Glutamatergic neuron (in vitro differentiated cells): ENCODE measurements at places on chromosomes 5 and 9. TPM values are rescaled to one million over a fixed set of nuclear protein-coding genes. Genes with fewer than 3 reads are reported as not detected.

DNA sequence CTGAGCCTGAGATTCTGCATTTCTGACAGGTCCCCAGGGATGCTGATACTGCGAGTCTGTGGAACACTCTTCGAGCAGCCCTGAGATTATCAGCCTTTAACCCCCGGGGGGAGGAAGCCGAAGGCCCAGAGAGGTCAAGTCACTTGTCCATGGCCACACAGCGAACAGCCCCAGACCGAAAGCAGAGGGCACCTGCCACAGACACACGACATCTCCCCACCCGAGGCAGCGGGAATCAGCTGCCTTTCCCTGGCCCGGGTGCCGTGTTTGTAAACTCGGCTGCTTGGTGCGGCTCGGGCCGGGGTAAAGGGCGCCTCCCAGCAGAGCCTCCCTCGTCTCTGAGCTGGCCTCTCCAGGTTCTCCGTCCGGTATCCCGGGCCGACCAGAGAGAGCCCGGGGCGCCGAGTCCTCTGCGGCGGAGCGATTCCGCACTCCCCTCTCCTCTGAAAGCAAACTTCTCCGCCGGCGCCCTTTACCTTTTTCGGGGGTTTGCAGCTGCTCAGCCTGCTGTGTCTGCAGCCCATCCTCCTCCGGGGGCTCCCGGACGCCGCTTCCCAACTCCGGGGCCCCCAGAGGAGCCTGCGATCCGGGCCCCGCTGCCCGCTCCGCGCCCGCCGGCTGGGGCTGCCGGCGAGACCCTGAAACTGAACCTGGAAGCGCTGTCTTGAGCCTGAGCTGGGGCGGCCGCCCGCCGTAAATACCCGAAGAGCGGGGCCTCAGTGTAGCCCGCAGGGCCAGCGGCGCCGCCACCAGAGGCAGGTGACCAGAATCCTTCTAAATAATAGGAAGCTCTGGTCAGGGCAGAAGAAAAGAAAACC lies at the start of gene CCDC69:
Gene CCDC69, minus strand, starts transcription at position 646 of the 818 bp plus-strand sequence. Its CDS starts 122 bp downstream, at position 524.
- peak within 1 kb of the TSS; percentile 73 for H3K4me3 ChIP-seq
- no peaks in the 10 kb centered on the region for H3K4me1 ChIP-seq
- H3K36me3 ChIP-seq, result no peaks in the 10 kb centered on the region
- H3K27ac ChIP-seq, result no peak within 1 kb of the TSS
- no peaks in the 10 kb centered on the region for H3K27me3 ChIP-seq

- H3K27ac ChIP-seq, result no peak overlapping the region
- H3K36me3 ChIP-seq, result no peaks in the 10 kb centered on the region
- H3K27me3 ChIP-seq, result peaks cover 5% of the 10 kb centered on the region
- H3K4me3 ChIP-seq, result no peak overlapping the region
- H3K4me1 ChIP-seq, result peaks cover 17% of the 10 kb centered on the region
Measured at GRCh38 chr5:17719592-17719991, 85.3 kb downstream of the TAF11L14 start.

DNA sequence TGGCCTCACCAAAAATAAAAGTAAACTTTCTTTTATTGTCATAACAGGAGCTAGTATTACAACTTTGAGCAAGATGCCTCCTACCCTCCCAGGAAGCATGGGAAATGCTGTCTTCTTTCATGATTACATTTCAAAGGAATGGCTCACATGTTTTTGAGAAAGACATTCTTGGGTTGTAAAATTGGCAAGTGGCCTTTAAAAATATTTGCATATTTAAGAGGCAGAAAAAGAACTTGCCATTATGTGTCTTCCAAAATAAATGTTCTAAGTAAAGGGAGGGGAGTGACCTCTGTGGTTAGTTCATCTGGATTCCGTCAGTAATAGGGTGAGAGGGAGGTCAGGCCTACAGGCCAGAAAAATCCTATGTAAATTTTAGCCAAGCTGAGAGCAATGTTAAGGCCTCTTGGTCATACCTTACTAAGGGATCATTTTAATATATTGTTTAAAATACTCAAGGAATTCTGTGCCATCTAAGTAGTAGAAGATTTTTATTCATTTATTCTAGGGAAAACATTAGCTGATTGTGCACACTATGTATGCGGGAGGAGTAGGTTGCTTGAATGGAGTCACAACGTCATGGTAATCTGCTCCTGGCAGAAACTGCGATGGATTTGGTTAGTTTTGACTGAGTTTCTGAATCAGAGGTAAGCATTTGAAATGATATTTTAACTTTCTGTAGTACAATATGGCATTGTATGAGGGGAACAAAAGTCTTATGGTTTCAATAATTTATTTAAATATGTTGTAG lies 1485.7 kb upstream of the CDH9 start:
- no peak for DNase-seq
- H3K36me3 ChIP-seq, result no peaks in the 10 kb centered on the region
- no peaks in the 10 kb centered on the region for H3K4me1 ChIP-seq
- no peak overlapping the region for H3K27ac ChIP-seq

DNA sequence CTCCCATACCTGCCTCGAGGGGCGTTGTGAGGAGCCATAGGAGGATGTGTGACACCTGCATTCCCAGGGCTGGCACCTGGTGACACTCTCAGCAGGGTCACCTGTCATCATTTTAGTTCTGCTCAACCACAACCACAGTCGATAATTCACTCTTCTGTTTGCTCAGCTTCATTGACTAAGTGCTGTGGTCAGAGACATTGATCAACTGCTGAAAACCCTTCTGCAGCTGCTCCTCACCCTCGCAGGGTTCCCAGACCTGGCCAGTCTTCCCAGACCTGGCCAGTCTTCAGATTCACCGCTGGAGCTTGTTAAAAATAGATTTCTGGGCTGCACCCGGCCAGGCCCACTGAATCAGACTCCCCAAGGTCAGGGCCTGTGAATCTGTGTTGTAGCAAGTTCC lies 92.8 kb downstream of the MVB12B start:
- DNase-seq, result no peak
- H3K4me3 ChIP-seq, result no peak overlapping the region
- H3K4me1 ChIP-seq, result peaks cover 4% of the 10 kb centered on the region

NRARP gene
- 15.2 TPM for total RNA-seq

- H3K27ac ChIP-seq, result no peak overlapping the region
- no peak overlapping the region for H3K4me3 ChIP-seq
- DNase-seq, result no peak
- H3K27me3 ChIP-seq, result peaks cover 2% of the 10 kb centered on the region
- H3K36me3 ChIP-seq, result no peaks in the 10 kb centered on the region
Measured at GRCh38 chr9:116726602-116727001, 39.5 kb downstream of the TRIM32 start.

DNA sequence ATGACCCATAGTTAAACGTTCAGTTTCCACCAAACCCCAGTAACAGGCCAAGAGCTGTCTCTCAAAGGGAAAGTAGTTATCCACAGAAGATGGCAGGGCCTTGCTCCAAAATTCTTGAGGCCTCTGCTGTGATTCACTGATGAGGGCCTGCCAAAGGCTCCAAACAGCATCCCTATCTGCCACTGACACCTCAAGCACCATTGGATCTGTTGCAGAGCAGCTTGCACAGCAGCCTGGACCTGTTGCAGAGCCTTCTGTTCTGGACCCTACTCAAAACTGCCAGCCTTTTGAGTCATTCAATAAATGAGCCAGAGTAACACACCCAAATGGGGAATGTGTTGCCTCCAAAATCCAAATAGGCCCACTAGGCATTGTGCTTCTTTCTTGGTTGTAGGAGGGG lies 741.5 kb upstream of the RGMB start:
- H3K27me3 ChIP-seq, result peaks cover 2% of the 10 kb centered on the region
- no peaks in the 10 kb centered on the region for H3K4me1 ChIP-seq
- H3K27ac ChIP-seq, result no peak overlapping the region
- DNase-seq, result no peak

PRDM9 gene
- total RNA-seq, result not detected

DNA sequence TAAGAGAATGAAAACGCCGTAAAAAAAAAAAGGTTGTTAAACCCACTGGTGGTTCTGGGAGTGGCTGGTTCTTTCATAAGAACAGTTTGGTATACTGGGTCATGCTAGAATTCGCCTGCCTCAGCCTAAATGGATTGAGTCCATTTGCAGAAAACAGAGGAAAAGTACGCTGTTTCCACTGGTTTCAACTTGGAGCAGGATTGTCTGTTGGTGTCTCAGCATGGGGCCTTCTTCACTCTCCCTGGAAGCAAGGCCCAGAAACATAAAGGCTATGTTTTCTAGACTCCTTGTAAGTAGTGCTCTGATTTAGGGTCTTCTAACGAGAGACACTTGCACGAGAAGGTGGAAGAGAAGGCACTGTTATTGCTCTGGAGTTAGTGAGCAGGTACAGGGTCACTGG lies 116.9 kb upstream of the MTAP start:
- no peak for DNase-seq
- no peak overlapping the region for H3K27ac ChIP-seq
- H3K36me3 ChIP-seq, result no peaks in the 10 kb centered on the region
- no peak overlapping the region for H3K4me3 ChIP-seq
- no peaks in the 10 kb centered on the region for H3K27me3 ChIP-seq

DNA sequence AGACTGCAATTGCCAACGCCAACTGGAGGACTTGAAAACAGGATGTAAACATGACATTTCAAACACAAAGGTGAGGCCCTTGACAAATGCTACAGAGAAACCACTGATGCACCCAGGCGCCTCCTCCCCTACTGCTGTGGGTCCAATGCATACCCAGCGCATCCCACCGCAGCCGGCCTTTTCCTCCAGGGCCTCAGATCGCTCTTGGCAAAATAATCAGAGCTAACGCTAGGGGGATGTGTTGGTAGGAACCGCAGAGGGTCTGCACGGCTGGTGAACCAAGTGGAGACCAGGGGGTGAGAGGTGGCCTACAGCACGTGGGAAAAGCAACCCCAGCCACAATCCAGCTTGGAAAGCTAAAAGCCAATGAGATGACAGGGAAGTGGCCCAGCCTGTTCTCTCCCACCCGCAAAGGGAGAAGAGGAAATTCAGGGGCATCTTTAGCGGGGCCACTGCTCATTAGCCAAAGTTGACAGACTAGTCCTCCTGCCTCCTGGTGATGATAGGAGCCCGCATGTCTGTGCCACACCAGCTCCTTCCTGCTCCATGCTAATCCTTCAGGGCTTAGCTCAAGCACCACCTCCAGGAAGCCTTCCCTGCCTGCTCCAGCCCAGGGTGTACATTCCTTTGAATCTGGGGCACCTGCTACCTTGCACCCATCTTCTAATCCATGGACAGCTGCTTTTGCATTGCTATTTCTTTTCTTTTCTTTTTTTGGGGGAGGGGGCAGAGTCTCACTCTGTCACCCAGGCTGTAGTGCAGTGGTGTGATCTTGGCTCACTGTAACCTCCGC lies 5.9 kb downstream of the FAM163B start:
- no peak for DNase-seq
- peaks cover 9% of the 10 kb centered on the region for H3K27me3 ChIP-seq
- H3K27ac ChIP-seq, result no peak overlapping the region
- no peak overlapping the region for H3K4me3 ChIP-seq

DNA sequence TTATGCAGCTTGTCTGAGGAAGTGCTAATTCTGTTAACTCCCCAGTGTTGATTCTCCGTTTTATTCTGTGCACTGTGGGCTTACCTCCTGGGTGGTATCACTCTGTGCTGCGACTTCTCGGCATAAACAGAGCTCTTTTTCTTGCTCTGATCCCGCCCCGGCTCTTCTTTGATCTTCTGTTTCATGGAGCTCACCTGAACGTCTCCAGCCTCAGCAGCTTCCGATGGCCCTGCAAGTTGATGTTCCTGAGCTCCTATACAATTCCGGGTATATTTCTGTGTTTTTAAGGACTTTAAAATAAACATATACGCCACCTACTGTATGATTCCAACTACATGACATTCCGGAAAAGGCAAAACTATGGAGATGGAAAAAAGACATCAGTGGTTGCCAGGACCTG lies 110.8 kb downstream of the TENT4A start:
- H3K36me3 ChIP-seq, result peaks cover 17% of the 10 kb centered on the region
- peaks cover 2% of the 10 kb centered on the region for H3K27me3 ChIP-seq

NR4A3 gene
- 4.1 TPM for total RNA-seq

- H3K27me3 ChIP-seq, result peaks cover 4% of the 10 kb centered on the region
- no peaks in the 10 kb centered on the region for H3K36me3 ChIP-seq
- no peak for DNase-seq
- H3K4me1 ChIP-seq, result peaks cover 13% of the 10 kb centered on the region
Measured at GRCh38 chr5:174426388-174426787, 298.0 kb upstream of the MSX2 start.

- peaks cover 18% of the 10 kb centered on the region for H3K36me3 ChIP-seq
- no peak for DNase-seq
- H3K27ac ChIP-seq, result peak overlapping the region; percentile 2
- peaks cover 12% of the 10 kb centered on the region for H3K27me3 ChIP-seq
Measured at GRCh38 chr5:73121119-73121463, 716 bp downstream of the TMEM171 start.

SMIM33 gene
- total RNA-seq, result not detected

DNA sequence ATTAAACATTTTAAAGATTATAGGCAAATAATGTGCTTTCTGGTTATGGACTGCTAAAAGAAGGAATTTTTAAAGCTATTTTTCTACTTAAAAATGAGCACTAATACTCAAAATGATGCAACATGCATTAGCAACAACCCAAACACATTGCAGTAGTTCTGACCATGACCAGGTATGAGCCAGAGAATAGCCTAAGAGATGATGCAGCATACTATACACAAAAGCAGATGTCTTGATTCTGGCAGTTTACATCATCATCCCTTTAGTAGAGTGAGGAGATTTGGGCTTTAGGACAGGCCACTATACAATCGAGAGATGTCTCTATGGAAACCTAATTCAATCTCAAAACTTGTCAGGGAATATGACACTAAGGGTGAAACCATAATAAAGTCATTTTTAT lies 307.1 kb downstream of the PRR16 start:
- H3K4me1 ChIP-seq, result peaks cover 2% of the 10 kb centered on the region
- H3K4me3 ChIP-seq, result no peak overlapping the region
- no peak for DNase-seq
- H3K27me3 ChIP-seq, result no peaks in the 10 kb centered on the region
- H3K27ac ChIP-seq, result no peak overlapping the region

DNA sequence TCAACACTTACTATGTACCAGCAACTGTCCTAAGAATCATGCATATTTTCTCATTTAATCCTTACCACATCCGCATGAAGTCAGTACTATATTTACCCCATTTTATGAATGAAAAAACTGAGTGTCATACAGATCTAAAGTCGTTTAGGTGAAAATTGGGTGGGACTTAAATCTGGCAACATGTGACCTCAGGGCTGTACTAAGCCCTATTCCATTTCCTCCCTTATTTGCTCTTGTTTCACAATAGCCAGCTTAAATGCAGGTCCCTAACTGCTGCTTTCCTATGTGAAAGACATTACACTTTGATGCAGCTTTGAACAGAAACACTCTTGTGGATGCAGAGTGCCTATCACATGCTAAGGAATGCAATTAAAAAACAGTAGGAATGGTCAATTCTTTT lies 2.5 kb upstream of the RAB14 start:
- peaks cover 6% of the 10 kb centered on the region for H3K4me1 ChIP-seq
- H3K36me3 ChIP-seq, result no peaks in the 10 kb centered on the region

- H3K27me3 ChIP-seq, result no peaks in the 10 kb centered on the region
- no peaks in the 10 kb centered on the region for H3K36me3 ChIP-seq
- no peak for DNase-seq
- no peak overlapping the region for H3K4me3 ChIP-seq
- peaks cover 2% of the 10 kb centered on the region for H3K4me1 ChIP-seq
Measured at GRCh38 chr9:79565245-79565644, 6.5 kb upstream of the TLE4 start.

DNA sequence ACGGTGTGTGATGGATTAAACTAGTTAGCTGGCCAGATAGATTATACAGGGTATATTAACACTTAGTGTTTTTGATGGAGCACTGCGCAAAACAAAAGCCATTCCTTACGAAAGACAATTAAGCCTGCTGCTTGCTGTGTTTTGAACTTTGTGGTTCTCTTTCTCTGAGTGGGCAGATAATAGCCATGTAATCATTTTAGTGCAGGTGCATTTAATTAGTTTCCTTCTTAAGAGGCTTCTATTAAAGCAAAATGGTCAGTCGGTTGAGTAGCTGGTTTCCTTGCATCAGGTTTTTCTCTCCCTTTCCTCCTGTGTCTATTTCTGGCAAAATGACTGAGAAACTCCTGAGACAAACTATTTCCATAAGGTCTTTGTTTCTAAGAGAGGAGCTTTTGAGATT lies 512.5 kb downstream of the DMAC1 start:
- H3K4me3 ChIP-seq, result no peak overlapping the region
- H3K36me3 ChIP-seq, result peaks cover 4% of the 10 kb centered on the region
- DNase-seq, result no peak
- H3K27me3 ChIP-seq, result no peaks in the 10 kb centered on the region
- no peaks in the 10 kb centered on the region for H3K4me1 ChIP-seq
